HuH-7.5 (cell line): ENCODE measurements at places on chromosomes 2 and 18.

- no peak for DNase-seq
Observed at GRCh38 chr2:33497221-33497650, 20.8 kb downstream of the RASGRP3 start.

DNA sequence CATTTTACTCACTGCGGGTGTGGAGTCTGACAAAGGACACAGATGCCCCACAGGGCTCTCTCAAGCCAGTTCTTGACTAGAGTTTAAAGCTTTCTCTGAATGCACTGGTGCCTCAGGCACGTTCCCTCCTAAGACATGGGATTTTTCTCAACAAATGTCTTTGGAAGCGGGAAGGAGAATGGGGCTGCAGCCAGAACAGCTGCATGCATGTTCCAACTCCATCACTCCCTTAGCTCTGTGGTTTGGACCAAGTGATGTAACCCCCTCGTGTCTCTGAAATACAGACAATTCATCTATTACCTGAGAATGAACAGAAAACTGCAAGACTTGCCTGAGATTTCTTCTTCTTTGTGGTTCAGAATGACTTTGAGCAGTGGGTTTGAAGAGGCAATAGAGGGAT, 141.7 kb upstream of the SERPINE2 start:
- no peak for DNase-seq

DNA sequence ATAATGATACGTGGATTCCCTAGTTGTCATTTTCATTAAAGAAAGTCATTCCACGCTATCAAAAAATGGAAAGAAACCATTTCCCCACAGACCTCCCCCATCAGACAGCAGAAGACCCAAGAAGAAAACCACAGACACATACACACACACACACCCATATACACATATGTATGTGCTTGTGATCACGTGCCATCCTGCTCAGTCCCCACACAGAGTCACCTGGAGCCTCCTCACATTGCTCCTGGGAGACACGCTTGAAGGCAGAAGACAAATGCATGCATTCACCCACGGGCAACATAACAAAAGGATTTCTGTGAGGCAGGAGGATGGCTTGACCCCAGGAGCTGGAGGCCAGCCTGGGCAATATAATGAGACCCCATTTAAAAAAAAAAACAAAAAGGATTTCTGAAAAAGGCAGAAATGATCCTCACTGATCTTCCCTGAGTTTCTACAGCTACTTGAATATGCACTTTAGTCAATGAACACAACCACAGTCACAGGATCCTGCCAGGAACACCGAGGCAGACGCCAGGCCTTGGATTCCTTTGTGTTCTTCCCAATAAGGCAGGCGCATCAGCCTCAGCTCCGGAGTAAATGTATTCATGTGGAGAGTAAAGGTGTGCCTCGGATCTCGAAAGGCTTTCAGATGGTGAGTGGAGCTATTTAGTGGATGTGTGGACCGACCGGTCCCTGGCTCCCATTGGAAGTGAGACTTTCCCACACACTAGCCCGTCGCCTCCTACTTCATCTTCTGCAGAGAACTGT, 21.0 kb downstream of the TGFBRAP1 start:
- DNase-seq = no peak

GRCh38 chr2:55743583-55743982, 49.9 kb upstream of the PNPT1 start:
- no peak for DNase-seq

GRCh38 chr2:124480958-124481357, 455.9 kb downstream of the CNTNAP5 start:
- no peak for DNase-seq

- DNase-seq = no peak
Observed at GRCh38 chr2:227479865-227480475, 8.0 kb downstream of the AGFG1 start.
